ENCODE measurements at places on chromosomes 7 and 10. TPM values are rescaled to one million over a fixed set of nuclear protein-coding genes. Genes with fewer than 3 reads are reported as not detected.
A peak's percentile ranks its signal among the peaks of the same experiment; 100 is the strongest.

DNA sequence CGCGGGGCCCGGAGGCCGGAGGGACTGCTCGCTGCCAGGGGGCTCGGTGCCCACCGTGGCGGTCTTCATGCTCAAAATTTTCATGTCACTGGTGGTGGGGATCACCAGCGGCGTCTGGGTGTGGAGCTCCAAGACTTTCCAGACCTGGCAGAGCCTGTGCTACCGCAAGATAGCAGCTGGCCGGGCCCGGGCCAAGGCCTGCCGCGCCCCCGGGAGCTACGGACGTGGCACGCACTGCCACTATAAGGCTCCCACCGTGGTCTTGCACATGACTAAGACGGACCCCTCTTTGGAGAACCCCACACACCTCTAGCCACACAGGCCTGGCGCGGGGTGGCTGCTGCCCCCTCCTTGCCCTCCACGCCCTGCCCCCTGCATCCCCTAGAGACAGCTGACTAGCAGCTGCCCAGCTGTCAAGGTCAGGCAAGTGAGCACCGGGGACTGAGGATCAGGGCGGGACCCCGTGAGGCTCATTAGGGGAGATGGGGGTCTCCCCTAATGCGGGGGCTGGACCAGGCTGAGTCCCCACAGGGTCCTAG is 2.0 kb downstream of the FZD9 start:
- H3K4me1 ChIP-seq: no peaks in the 10 kb centered on the region
- no peaks in the 10 kb centered on the region for H3K36me3 ChIP-seq
- H3K27ac ChIP-seq: no peak overlapping the region
- peaks cover 4% of the 10 kb centered on the region for H3K27me3 ChIP-seq
- no peak overlapping the region for H3K4me3 ChIP-seq

DNA sequence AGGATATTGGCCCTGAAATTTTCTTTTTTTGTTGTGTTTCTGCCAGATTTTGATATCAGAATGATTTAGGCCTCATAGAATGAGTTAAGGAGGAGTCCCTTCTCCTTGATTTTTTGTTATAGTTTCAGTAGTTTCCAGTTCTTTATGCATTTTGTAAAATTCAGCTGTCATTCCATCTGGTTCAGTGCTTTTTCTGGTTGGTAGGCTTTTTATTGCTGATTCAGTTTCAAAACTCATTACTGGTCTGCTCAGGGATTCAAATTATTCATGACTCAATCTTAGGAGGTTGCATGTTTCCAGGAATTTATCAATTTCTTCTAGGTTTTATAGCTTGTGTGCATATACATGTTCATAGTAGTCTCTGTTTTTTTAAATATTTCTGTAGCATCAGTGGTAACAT is 10.1 kb upstream of the TMEM196 start:
- no peak overlapping the region for H3K27ac ChIP-seq
- H3K36me3 ChIP-seq: no peaks in the 10 kb centered on the region
- H3K4me1 ChIP-seq: no peaks in the 10 kb centered on the region
- H3K27me3 ChIP-seq: no peaks in the 10 kb centered on the region
- DNase-seq: no peak

FGFBP3 gene
- polyA plus RNA-seq: 0.06 TPM

DNA sequence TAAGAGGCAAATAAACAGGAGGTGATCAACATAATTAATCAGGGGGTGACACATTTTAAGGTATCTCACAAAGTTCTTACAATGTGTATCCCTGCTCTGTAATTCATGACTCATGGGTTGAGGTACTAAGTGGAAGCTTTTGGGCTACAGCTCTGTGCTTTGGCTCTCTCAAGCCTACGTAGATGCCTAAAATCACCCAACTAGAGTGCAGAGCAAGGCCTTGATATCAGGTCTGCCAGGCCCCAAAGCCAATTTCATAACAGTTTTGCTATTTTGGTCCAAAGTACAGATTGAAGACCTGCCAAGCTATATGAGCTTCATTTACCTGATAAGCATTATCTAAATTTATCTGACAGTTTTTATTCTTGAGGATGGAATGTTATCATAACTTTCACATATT is 175.3 kb upstream of the BET1 start:
- no peak for DNase-seq
- peaks cover 27% of the 10 kb centered on the region for H3K4me1 ChIP-seq
- no peak overlapping the region for H3K4me3 ChIP-seq
- H3K27me3 ChIP-seq: no peaks in the 10 kb centered on the region
- H3K27ac ChIP-seq: no peak overlapping the region
- H3K36me3 ChIP-seq: no peaks in the 10 kb centered on the region

SLC26A4 gene
- 0.26 TPM for polyA plus RNA-seq

DNA sequence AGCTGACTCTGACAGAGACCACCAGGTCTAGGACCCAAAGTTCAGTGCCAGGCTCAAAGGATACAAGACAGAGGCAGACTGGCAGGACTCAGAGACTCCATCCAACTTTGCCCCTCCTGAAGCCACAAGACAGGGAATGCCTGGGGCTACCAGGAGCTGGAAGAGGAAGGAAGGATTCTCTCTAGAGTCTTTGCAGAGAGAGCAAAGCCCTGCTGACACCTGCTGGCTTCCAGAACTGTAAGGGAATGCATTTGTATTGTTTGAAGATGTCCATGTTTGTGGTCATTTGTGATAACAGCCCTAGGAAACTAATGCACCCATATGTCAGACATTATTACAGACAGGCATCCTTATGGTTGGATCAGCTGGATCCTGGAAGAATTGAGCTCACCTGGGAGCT is 132.3 kb upstream of the C7orf33 start:
- no peaks in the 10 kb centered on the region for H3K27me3 ChIP-seq
- H3K27ac ChIP-seq: no peak overlapping the region
- H3K4me3 ChIP-seq: no peak overlapping the region
- DNase-seq: no peak
- no peaks in the 10 kb centered on the region for H3K36me3 ChIP-seq

DNA sequence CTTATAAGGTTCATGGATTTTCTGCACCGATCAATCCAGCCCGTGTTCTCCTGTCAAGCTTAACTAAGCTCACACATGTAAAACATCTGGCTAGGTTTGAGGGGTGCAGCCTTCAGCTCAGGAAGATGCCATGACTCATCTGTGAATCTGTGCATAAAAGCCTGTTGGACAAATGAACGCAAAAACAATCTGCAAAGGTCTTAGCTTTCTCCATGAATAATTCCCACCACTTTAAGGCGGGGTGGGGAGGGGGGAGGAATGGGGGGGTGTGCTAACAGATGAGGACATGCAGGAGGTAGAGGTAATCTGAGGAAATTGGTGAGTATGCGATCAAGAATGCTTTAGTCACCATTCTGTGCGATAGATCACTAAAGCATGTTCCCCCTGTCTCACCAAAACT is 4.8 kb downstream of the DOCK4 start:
- peak; percentile 90 for DNase-seq

- no peaks in the 10 kb centered on the region for H3K36me3 ChIP-seq
- DNase-seq: no peak
- H3K4me1 ChIP-seq: no peaks in the 10 kb centered on the region
- H3K27me3 ChIP-seq: peaks cover 9% of the 10 kb centered on the region
- no peak overlapping the region for H3K27ac ChIP-seq
- H3K4me3 ChIP-seq: no peak overlapping the region
Measured at GRCh38 chr10:47123716-47124288, 176.2 kb upstream of the GDF10 start.

DNA sequence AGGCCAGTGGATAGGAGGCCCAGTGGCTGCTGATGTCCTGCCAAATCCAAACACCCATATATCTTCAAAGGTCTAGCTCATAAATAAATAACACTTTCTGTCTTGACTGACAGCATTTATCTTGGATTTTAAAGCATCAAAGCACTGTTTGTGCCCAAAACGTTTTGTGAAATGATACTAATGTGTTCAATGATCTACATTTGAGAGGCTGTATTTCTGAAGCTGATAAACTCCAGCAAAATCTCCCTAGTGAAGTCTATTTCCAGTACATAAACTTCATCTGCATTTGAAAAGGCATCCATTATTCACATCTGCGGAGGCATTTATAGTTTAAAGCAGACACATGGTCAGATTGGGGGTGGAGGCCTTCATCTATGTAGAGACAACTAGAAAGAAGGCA is 276.3 kb downstream of the HPSE2 start:
- no peak overlapping the region for H3K4me3 ChIP-seq
- H3K27ac ChIP-seq: no peak overlapping the region
- no peaks in the 10 kb centered on the region for H3K36me3 ChIP-seq
- DNase-seq: no peak

VWDE gene
- polyA plus RNA-seq: 0.01 TPM

NEUROD6 gene
- not detected for polyA plus RNA-seq

DNA sequence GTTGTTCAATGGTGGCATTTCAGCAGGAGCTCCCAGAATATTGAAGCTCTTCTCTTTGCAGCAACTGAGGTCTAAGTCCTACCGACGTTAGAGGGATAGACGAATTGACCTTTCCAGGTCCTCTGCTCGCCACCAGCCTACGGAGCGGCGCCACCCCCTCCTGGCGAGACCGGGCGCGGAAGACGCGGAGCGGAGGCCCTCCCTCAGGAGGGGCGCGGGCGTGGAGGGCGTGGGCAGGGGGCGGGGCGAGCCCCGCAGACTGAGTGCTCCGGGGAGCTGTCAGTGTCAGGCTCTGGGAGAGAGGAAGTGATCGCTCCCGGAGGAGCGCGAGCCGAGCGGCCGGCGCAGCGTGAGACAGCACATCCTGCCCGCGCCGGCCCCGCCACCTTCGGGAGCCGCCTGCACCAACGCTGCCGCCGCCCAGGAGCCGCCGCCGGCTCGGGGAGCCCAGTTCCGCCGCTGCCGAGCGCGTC is at the start of gene DYNC1I1:
Gene DYNC1I1 (plus strand): TSS at position 257 of the 473 bp plus-strand sequence. CDS start 32,176 bp downstream, outside the sequence.
- no peak within 1 kb of the TSS for H3K27ac ChIP-seq
- DNase-seq: no peak
- H3K36me3 ChIP-seq: no peaks in the 10 kb centered on the region
- peak within 1 kb of the TSS; percentile 56 for H3K4me3 ChIP-seq
- peaks cover 8% of the 10 kb centered on the region for H3K27me3 ChIP-seq

DNA sequence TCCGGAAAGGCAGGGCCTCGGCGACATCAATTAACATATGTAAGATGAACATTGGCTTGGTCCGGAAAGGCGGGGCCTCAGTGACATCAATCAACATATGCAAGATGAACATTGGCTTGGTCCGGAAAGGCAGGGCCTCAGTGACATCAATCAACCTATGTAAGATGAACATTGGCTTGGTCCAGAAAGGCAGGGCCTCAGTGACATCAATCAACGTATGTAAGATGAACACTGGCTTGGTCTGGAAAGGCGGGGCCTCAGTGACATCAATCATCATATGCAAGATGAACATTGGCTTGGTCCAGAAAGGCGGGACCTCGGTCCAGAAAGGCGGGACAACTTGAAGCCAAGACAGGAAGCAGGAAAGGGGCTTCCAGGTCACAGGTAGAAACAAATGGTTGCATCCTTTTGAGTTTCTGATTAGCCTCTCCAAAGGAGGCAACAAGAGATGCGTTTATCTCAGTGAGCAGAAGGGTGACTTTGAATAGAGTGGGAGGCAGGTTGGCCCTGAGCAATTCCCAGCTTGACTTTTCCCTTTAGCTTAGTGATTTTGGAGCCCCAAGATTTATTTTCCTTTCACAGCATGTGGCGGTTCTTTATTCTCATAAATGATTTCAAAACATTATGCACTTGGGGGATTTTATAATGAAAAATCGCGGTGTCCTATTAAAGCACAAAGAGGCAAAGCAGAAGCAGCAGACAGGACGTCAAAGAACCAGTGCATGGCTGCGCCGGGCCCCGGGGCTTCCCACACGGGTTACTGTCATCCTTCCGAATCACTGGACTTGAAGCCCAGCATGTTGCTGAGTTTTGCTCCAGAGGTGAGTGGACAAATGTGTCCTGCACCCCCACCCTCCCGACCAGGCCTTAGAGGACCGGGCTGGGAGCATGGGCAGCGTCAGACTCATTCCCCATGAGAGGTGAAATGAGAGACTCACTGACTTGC is 43.1 kb upstream of the EN2 start:
- H3K27ac ChIP-seq: no peak overlapping the region
- DNase-seq: no peak
- H3K36me3 ChIP-seq: no peaks in the 10 kb centered on the region
- H3K4me3 ChIP-seq: no peak overlapping the region
- no peaks in the 10 kb centered on the region for H3K4me1 ChIP-seq

LRMDA gene
- polyA plus RNA-seq: not detected

DNA sequence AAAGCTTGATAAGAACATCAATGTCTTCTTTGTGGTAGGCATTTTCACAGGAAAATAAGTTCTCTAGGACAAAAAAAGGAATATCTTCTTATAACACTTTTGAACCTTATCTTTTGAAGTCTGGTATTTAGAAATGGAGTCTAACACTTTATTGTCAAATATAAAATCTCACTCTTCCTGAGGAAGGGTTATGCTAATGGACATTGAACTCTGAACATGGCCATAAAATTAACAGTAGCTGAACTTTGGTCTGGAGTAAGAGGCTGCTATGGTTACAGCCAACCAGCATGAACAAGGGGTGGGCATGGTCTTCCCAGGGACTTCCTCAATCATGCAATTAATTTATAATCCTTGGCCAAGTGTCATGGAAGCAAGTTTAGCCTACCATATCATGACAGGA is at the start of gene CLRN3:
Gene CLRN3 (minus strand): TSS at position 199 of the 400 bp plus-strand sequence. CDS start 157 bp downstream, at position 42.
- no peak within 1 kb of the TSS for H3K4me3 ChIP-seq
- no peak for DNase-seq
- H3K4me1 ChIP-seq: no peaks in the 10 kb centered on the region
- peaks cover 8% of the 10 kb centered on the region for H3K27me3 ChIP-seq
- no peak within 1 kb of the TSS for H3K27ac ChIP-seq

HOXA4 gene
- 1.8 TPM for polyA plus RNA-seq

GRCh38 chr10:85696893-85697292 is 669.7 kb downstream of the GRID1 start:
- no peaks in the 10 kb centered on the region for H3K36me3 ChIP-seq
- H3K27me3 ChIP-seq: no peaks in the 10 kb centered on the region
- H3K4me1 ChIP-seq: no peaks in the 10 kb centered on the region
- no peak for DNase-seq
- no peak overlapping the region for H3K27ac ChIP-seq

- no peak overlapping the region for H3K4me3 ChIP-seq
- no peaks in the 10 kb centered on the region for H3K4me1 ChIP-seq
- H3K27ac ChIP-seq: no peak overlapping the region
- H3K27me3 ChIP-seq: no peaks in the 10 kb centered on the region
Measured at GRCh38 chr7:148347981-148348380, 242.6 kb upstream of the C7orf33 start.

- no peak overlapping the region for H3K4me3 ChIP-seq
- H3K36me3 ChIP-seq: no peaks in the 10 kb centered on the region
- H3K4me1 ChIP-seq: no peaks in the 10 kb centered on the region
- H3K27ac ChIP-seq: no peak overlapping the region
- no peaks in the 10 kb centered on the region for H3K27me3 ChIP-seq
- DNase-seq: no peak
Measured at GRCh38 chr10:59382831-59383295, 20.5 kb upstream of the FAM13C start.

GRCh38 chr10:13087986-13088618 is 11.9 kb upstream of the OPTN start:
- H3K36me3 ChIP-seq: no peaks in the 10 kb centered on the region
- peaks cover 13% of the 10 kb centered on the region for H3K4me1 ChIP-seq
- H3K4me3 ChIP-seq: no peak overlapping the region
- H3K27me3 ChIP-seq: no peaks in the 10 kb centered on the region
- peak overlapping the region; percentile 7 for H3K27ac ChIP-seq

CFAP58 gene
- 0.82 TPM for polyA plus RNA-seq
